Esophagus mucosa (tissue), 1 donor: ENCODE measurements at places on chromosomes 4 and X. TPM values are rescaled to one million over a fixed set of nuclear protein-coding genes. Genes with fewer than 3 reads are reported as not detected.

Gene RPA4
- 0.64 TPM for total RNA-seq

Gene CXXC4
- total RNA-seq, result 0.12 TPM

Gene GAGE12J
- total RNA-seq, result not detected

Gene POLN
- total RNA-seq, result 1.1 TPM

Gene ANKRD50
- total RNA-seq, result 12.8 TPM

Gene FAM47A
- total RNA-seq, result not detected

Gene CT83
- not detected for total RNA-seq

Gene CXorf49
- total RNA-seq, result 0.40 TPM

Gene KDR
- total RNA-seq, result 4.2 TPM

Gene XAGE5
- total RNA-seq, result not detected

Gene NKX1-1
- total RNA-seq, result not detected

Gene CYP2U1
- total RNA-seq, result 0.92 TPM

Gene SFRP2
- 4.7 TPM for total RNA-seq

Gene FAM184B
- 0.16 TPM for total RNA-seq

Gene GC
- 0.40 TPM for total RNA-seq

Gene ARX
- not detected for total RNA-seq

Gene ADH1B
- total RNA-seq, result 14.2 TPM

Gene EXOC1L
- not detected for total RNA-seq

Gene NMU
- total RNA-seq, result 96.3 TPM

Gene MND1
- 4.4 TPM for total RNA-seq

Gene PFKFB1
- 0.36 TPM for total RNA-seq

Gene STARD8
- total RNA-seq, result 0.96 TPM

Gene NLGN3
- 0.08 TPM for total RNA-seq

Gene AIFM1
- total RNA-seq, result 21.9 TPM

Gene MAGEA11
- not detected for total RNA-seq

Gene SSX3
- total RNA-seq, result not detected

Gene MECP2
- total RNA-seq, result 25.1 TPM

Gene CCDC149
- total RNA-seq, result 2.7 TPM

Gene HSFX3
- not detected for total RNA-seq

Gene OTOP1
- total RNA-seq, result 0.32 TPM

Gene PLAC1
- not detected for total RNA-seq

Gene CFP
- 0.48 TPM for total RNA-seq

Gene CABS1
- total RNA-seq, result not detected

Gene NXF2
- total RNA-seq, result not detected

Gene SPANXA1
- total RNA-seq, result not detected

Gene PABPC1L2A
- not detected for total RNA-seq
